ENCODE measurements at places on chromosomes 6 and 20.

GRCh38 chr6:150001295-150002008, 23.9 kb downstream of the RAET1L start:
- DNase-seq: no peak

DNA sequence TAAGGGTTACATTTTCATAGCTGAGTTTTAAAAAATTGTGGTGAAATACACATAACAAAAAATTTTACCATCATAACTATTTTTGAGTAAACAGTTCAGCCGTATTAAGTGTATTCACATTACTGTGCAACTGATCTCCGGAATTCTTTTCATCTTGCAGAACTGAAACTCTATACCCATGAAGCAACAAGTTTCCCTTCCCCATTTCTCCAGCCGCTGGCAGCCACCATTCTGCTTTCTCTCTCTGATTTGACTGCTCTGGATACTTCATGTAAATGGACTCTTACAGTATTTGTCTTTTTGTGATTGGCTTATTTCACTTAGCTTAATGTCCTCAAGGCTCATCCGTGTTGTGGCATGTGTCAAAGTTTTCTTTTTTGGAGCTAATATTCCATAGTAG, 341.6 kb downstream of the QKI start:
- DNase-seq: no peak

- peak; percentile 91 for DNase-seq
Measured at GRCh38 chr20:62685781-62686555, 22.7 kb upstream of the NTSR1 start.

DNA sequence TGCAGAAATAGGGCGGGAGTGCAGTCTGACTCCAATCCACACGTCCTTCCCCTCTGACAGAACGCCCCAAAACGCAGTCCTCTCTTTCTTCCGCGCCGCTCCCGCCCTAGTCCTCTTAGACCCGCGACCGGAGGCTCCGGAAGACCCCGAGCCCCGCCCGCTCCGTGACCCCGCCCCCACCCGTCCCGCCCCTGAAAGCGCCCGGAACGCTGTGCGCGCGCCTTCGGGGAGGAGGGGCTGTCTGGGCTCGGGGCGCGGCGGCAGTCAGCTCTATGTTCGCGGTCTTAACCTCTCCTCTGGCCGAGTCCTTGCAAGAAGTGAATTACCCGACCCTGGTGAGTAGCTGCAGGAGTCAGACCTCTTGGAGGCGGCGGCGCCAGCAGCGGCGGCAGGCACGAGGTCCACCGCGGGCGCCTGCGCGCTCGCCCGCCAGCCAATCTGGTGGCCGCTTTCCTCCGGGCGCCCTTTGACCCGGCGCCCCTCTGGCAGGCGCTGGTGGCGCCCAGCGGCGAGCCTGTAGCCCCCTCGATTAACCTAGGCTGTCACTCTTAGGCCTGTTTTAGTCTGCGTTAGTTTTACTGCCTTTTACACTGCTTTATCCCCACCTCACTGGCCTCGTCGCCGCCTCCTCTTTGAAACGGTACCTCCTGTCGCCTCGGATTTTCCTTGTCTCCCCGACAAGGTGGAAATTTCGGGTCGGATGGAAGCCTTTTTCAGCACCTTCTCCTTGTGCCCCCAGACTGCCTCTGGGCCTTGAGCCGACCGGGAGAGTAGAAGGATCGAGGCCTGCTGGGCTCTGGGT, at the start of gene MANEA:
Gene MANEA (plus strand): TSS at position 232 of the 802 bp plus-strand sequence. CDS start 8,905 bp downstream, outside the sequence.
- DNase-seq: peak; percentile 86

DNA sequence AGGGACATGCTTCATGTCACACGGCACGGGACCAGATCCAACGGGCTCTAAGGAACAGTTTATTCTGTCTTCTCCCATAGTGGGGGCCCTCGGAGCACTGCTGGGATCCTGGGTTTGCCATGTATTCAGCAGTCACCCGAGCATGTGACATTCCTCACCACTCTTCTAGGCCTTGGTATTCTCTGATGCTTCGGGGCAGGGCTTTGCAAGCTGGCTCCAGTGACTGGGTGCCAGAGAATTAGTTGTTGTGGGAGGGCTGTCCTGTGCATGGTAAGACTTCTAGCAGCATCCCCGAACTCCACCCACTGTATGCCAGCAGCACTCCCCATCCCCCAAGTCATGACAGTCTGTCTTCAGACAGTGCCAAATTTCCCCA, 5.4 kb downstream of the CCN5 start:
- DNase-seq: peak; percentile 29

- peak; percentile 44 for DNase-seq
Measured at GRCh38 chr6:44806656-44807055, 419.1 kb downstream of the CDC5L start.

- no peak for DNase-seq
Measured at GRCh38 chr20:59578436-59579403, 25.6 kb upstream of the PHACTR3 start.

- DNase-seq: peak; percentile 87
Measured at GRCh38 chr6:27630727-27631608, 158.1 kb upstream of the ZNF184 start.

DNA sequence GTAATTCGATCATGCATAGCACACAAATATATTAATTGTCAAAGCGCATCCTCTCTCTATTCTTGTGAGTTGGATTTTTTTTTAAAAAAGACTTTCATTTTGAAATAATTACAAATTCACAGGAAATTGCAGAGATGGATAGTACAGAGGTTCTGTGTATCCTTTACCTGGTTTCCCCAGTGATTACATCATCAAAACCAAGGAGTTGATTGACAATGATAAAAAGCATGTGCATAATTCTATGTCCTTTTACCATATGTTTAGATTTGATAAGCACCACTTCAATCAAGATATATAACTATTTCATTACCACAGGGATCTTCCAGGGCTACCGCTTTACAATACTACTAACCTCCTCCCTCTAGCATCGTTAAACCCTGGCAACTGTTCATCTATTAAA, 40.2 kb downstream of the CCN2 start:
- no peak for DNase-seq

DNA sequence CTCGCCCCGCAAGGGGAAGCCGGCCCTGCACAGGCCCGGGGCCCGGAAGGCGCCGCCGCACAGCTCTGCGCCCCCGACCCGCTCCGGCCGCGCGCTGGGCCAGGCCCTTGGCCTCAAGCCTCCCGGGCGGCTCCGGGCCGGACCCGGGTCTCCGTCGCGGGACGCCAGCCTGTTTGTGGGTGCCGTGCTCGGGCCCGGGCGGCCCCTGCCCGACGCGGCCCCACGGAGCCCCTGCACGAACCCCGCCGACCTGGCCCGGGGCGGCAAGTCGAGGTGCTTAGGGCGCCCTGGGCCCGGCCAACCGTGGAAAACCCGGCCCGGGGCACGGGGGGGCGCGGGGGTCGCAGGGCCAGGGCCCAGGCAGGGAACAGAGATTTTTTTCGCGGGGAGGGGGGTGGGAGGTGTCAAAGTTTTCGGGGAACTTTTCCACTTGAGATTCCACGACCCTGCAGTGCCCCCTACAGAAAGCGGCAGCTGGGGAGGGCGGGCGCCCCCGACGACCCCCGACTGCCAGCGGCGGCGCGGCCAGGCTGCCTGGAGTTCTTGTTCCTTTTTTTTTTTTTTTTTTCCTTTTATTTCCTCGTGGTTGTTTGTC, 805 bp upstream of the STX16 start:
- peak; percentile 58 for DNase-seq

GRCh38 chr6:5499644-5500306, 238.5 kb downstream of the FARS2 start:
- DNase-seq: no peak

- no peak for DNase-seq
Measured at GRCh38 chr6:79694623-79695343, 63.7 kb downstream of the SH3BGRL2 start.

GRCh38 chr20:25508083-25508770, 77.1 kb downstream of the NINL start:
- DNase-seq: no peak

DNA sequence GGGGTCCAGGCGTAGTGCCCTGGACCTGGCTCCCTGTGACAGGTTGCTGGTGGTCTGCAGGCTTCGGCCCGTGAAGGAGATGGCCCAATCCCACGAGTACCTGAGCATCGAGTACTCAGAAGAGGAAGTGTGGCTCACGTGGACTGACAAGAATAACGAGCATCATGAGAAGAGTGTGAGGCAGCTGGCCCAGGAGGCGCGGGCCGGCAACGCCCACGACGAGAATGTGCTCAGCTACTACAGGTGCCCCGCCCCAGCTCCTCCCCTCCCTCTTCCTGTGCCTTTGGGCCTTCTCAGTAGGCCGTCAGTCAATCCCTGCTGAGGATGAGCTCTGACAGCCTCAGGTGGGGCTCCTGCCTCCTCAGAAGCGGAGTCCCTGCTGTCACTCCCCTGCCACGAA, 42.6 kb downstream of the UQCC2 start:
- DNase-seq: no peak

- DNase-seq: no peak
Measured at GRCh38 chr20:63293871-63294535, 1.0 kb downstream of the COL20A1 start.

GRCh38 chr6:53802582-53802981, 7.8 kb downstream of the LRRC1 start:
- DNase-seq: no peak

DNA sequence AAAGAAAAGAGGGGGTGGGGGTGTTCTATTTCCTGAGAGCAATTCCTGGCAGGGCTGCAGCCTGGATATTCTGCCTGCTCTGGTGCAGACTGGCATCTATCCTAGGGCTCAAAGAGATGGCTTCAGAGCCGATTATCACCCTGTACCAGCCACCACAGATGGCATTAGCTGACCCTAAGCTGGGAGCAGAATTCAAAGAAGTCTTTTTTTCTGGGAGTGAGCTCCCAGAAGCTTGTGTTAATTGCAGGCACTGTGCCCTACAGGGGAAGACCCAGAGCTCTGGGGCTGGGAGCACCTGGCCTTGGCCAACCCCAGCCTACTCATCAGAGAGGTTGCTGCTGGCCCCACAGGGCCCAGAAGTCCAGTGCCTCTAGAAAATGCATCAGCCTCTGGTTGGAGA, 85.9 kb downstream of the PXDC1 start:
- no peak for DNase-seq

- no peak for DNase-seq
Measured at GRCh38 chr6:136103763-136104311, 146.3 kb downstream of the MTFR2 start.

- no peak for DNase-seq
Measured at GRCh38 chr6:166325383-166326042, 16.8 kb downstream of the SFT2D1 start.

GRCh38 chr6:134347885-134348805, 30.2 kb upstream of the SGK1 start:
- DNase-seq: no peak

- peak; percentile 44 for DNase-seq
Measured at GRCh38 chr6:89555031-89555430, 83.5 kb downstream of the LYRM2 start.

DNA sequence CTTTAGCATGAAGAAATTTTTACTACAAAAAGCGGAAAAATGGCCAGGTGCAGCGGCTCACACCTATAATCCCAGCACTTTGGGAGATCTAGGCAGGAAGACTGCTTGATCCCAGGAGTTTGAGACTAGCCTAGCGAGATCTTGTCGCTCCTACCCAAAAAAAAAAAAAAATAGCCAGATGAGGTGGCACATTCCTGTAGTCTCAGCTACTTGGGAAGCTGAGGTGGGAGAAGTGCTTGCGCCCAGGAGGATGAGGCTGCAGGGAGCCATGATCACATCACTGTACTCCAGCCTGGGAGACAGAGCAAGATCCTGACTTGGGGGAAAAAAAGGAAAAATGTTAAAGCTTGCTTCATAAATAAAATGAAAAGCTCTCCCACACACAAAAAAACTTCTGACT, 14.5 kb downstream of the NUDT3 start:
- no peak for DNase-seq

GRCh38 chr20:21971436-21971835, 266.0 kb downstream of the PAX1 start:
- DNase-seq: no peak

- DNase-seq: no peak
Measured at GRCh38 chr20:48468571-48468970, 359.2 kb downstream of the PREX1 start.

DNA sequence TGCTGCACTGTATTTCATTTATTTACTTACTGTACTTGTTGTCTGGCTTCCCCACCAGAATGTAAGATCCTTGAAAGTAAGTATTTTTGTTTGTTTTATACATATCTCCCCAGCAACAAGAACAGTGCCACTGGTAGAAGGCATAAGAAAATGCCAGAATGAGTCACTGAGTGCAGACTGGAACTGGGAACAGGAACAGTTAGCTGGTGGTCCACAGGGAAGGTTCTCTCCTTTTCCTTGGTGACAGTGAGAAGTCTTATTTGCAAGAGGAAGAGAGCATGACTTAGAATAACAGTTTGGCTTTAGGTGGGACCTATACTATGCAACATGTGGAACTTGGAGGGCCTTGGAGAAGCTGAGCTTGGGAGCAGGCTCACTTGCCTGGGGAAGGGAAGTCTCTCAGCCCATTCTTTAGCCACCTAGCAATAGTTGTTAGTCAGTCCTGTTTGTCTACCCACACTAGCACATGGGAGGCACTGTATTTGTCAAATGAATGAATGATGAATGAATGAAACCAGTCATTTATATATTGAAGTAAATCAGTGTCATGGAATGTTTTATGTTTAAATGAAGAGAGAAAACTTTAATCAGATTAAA, 203.5 kb downstream of the KCNQ5 start:
- no peak for DNase-seq

DNA sequence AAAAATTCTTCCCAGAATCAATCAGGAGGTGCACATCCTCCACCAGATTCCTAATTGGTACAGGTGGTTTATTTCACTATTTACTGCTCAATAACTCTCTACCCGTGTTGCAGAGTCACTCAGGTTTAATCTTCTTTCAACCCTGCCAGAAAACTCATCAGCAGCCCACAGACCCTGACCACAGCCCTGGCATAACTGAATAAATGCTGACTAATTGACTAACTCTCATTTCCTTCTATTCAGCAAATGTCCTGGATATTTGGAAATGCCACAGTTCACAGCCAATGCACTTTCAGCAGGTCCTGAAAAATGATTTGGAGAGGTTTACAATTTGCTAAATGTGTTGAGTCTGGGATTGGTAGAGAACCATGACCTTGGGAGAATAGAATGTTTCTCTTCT, 62.3 kb downstream of the TRMT6 start:
- no peak for DNase-seq

Data from NCI-H82 (cell line).